ENCODE measurements at places on chromosomes 5 and 9. TPM values are rescaled to one million over a fixed set of nuclear protein-coding genes. Genes with fewer than 3 reads are reported as not detected.

DNA sequence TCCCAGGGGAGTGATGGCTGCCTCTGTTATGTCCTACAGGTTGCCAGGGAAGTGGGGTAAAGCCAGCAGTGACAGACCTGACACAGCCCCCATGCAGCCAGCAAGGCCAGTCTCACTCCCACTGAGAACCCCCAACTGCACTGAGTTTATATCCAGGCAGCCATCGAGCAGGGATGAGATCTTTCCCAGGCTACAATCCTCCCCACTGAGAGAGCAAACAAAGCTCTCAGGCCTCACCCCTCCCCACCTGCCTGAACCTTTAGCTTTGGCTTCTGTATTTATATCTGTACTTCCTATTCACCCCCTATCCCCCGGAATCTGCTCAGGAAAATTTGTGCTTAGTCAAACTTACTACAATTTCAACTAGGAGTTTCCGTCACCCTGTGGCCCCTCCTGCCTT, 284.1 kb downstream of the FAM170A start:
- no peak for DNase-seq

DNA sequence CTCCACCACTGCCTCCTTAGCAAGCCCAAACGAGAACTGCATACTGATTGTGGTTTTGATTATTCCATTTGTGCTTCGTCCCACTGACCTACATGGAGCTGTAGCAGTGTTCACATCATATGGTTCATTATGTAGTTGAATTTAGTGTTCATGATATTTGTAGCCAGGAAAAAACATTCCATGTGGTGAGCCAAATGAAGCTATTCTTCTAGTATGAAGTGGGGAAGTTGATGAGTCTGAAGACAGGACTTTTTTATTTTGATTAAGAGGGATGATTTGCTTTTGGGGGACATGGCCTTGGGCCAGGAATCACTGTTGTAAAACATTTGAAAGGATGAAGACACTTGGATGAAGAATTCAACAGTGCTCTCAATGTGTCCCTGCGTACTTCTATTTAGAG, 192.9 kb upstream of the SLC27A6 start:
- no peak for DNase-seq

DNA sequence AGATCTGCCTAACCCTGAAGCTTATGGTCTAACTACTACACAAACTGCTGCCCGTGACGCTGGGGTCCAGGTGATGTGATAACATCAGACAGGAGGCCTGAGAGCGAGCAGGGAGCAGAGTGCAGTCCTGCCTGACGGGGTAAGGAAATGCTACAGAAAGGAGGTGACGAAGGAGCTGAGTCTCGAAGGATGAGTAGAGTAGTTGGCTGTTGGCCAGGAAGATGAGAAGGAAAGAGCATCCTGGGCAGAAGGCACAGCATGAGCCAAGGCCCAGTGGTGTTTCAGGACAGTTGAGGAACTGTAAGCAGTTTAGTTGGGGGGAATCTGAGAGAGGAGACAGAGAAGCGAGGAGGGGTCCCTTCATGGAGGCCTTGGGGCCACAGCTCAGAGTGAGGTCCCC, 136.0 kb upstream of the TBC1D2 start:
- no peak for DNase-seq

DNA sequence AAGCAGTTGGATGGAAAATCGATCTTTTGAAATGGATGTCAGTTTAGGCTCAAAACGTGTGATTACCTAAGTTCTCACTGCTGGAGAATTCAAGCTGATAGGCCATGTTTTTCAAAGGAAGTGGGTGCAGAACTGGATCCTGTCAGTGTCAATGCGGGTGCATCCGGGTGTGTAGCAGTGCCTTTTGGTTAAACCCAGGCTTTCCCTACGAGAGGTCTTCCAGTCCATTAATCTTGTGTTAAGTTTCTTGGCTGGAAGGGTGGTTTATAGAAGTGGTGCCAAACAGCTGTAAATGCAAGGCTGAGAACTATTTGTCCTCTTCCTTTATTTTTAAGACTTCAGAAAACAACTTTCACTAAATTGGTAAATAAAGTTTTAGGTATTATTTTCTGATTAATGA, 71.9 kb downstream of the DAPK1 start:
- no peak for DNase-seq

GRCh38 chr5:169106911-169107706, 193.8 kb downstream of the SLIT3 start:
- DNase-seq = peak; percentile 53

DNA sequence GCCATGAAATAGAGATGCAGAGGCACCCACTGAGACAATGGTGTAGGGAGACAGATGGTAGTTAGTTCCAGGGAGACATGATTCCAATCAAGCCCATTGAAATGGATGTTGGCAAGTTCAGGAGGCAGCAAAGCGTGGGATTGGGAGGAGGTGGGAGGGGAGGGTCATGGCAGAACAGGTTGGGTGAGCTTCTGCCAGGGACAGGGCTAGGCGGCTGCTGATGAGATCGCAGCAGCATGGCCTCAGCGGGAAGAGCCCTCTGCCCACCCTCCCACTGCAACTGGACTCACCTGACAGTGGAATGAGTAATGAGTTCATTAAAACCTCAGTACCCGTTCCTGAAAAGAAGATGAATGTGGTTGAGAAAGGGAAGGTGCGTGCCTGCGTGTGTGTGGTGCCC, 418.2 kb downstream of the CDK5RAP2 start:
- DNase-seq = no peak

DNA sequence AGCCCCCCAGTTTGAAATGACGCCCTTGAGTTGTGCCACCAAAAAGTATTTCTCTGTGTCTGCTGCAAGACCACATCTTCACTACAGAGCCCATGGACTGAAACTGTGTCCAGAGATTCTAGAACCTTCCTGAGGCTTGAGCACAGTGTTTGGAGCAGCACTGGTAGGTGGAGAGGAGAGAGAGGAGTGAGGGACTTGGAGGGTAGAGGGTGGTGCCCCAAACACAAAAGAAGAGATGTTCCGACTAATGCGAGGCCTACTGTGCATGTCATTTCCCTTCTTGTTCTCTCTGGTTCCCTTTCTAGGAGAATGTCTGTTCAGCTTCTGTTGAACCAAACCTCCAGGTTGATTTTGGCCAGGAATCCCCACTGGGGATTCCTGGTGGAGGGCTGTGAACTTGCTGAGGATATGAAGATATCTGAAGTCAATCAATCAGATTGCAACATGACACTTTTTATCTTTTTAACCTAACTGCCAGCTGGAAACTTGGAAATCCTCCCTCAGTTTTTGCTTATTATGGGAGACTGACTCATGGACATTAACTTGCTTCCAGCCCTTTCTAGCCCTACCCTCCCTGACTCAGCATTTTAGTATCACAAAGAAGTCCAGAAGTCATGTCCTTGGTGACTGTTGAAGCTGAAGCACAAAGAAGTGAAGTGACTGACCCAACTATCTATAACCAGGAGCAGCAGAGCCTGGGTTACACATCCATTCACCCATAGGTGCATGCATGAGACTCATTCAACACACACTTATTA, 154.5 kb downstream of the NR3C1 start:
- peak; percentile 85 for DNase-seq

GRCh38 chr9:34887841-34888240, 70.2 kb upstream of the PHF24 start:
- no peak for DNase-seq

- peak; percentile 61 for DNase-seq
Measured at GRCh38 chr5:74648835-74649293, 8.3 kb upstream of the ENC1 start.

DNA sequence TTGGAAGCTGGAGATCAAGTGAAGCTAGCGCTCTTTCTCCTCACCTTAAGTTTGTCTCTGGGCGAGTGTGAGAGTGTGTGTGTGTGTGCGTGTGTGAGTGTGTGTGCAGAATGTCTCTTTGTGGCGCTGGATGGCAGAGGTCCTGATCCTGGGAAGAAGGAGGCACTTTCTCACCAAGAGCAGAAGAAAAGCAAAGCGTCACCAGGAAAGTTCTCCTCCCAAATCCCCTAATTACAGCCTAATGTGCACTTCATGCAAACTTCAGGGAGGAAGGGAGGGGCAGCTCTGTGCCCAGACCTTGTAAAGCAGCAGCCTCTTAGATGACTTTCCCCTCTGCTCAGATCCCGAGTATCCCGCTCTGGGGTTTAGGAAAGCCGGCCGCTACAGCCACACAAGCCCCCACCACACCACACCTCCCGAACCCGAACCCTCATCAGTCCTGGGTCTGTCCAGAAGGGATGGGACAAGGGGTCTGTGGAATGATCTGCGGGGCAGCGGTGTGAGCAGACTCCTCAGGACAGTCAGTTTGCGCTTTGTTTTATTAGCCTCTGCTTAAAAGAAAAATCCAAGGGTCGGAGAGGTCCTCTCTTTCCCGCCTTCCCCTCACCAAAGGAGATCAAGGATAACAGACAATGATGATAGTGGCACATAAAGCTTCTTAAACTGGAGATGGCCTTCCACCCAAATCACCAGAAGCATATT, at the start of gene HAPLN1:
Gene HAPLN1, minus strand, starts transcription at position 20 of the 702 bp plus-strand sequence. CDS start 47,332 bp downstream, outside the sequence.
- DNase-seq = no peak

SPINK7 gene
- total RNA-seq = not detected

- DNase-seq = no peak
Measured at GRCh38 chr5:131530706-131531331, 104.2 kb downstream of the RAPGEF6 start.
